HCT116 (cell line): ENCODE measurements at places on chromosomes 1 and 21. TPM values are rescaled to one million over a fixed set of nuclear protein-coding genes. Genes with fewer than 3 reads are reported as not detected.

DNA sequence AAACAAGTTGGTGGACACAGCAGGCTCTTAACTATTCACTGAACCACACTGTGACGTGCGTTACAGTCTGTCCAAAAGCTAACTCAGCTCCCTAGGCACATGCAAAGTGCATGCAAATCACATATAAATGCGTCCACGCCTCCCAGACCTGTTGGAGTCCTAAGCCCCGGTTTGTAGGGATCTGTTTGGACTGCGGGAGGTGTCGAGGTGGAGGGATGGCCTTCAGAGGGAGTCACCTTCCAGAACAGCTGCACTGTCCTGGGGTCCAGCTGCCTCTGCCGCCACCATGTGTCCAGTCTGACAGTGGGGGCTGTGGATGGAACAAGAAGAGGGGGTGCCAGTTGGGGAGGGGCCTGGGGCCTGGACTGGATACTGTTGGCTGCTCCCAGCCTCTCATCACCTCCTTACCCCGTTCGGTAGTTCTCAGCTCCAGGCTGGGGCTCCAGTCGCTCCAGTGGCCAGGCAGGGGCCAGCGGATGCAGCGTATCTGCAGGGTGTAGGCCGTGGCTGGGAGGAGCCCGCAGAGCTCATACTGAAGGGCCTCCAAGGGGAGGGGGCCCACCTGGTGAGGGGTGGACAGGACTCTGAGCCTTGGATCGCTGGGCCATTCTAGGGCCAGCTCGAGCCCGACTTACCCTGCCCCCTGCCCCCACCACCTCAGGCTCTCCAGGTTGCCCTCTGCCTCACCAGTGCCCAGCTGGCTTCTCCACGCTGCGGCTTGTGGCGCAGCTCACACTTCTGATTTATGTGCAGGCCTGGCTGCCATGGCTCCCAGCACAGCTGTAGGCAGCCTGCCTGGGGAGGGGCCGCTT lies 7.9 kb upstream of the MRPS15 start:
- H3K36me3 ChIP-seq: no peaks in the 10 kb centered on the region
- DNase-seq: no peak
- no peak overlapping the region for H3K4me3 ChIP-seq
- H3K27me3 ChIP-seq: no peaks in the 10 kb centered on the region

- no peak for DNase-seq
- H3K4me1 ChIP-seq: no peaks in the 10 kb centered on the region
- no peak overlapping the region for H3K4me3 ChIP-seq
Measured at GRCh38 chr1:157147906-157148700, 9.9 kb upstream of the ETV3 start.

GRCh38 chr1:182603646-182604174 lies 479 bp downstream of the RGS16 start:
- peaks cover 12% of the 10 kb centered on the region for H3K36me3 ChIP-seq
- no peaks in the 10 kb centered on the region for H3K27me3 ChIP-seq
- DNase-seq: no peak
- H3K4me3 ChIP-seq: peak overlapping the region; percentile 83
- H3K27ac ChIP-seq: no peak overlapping the region; the same call in 1 of the 2 replicates

DNA sequence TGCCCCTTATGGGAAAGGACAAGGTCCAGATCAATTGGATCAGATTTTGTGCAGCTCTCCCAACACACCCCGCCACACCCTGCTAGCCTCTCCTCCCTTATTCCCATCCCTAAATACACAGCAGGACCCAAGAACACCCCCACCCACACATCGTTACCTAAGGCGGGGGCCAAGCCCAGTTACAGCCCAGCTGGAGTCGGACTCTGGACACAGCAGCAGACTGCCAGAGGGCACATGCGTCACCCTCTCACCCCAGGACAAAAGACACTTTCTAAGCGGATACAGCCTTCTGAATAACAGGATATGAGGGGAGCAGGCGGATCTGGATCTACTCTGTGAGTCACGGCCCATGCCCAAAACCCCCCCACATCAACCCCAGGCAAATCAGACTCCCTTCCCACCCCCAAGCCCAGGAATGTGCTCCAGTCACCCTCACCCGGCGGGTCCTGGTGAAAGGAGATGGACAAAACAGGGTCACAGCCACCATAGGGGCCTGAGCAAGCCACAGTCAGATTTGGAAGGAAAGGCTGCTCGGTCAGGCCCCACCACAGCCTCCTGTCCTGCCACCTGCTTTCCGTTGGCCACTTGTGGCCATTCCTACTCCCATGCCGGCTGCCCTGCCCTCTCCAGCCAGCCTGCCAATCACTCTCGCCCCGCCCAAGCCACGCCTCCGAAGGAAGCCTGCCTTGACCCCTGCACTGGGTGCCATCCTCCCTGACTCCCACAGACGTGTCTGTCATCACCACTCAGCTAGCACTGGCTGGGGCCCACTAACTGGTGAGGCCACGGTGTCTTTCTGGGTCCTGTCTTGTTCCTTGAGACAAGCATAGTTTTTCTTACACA lies 4.0 kb downstream of the S100A16 start:
- H3K4me3 ChIP-seq: peak overlapping the region; percentile 59
- DNase-seq: peak; percentile 90
- no peaks in the 10 kb centered on the region for H3K27me3 ChIP-seq
- peaks cover 64% of the 10 kb centered on the region for H3K4me1 ChIP-seq
- peaks cover 3% of the 10 kb centered on the region; the same call in 1 of the 2 replicates for H3K36me3 ChIP-seq

- no peaks in the 10 kb centered on the region for H3K27me3 ChIP-seq
- DNase-seq: no peak
- H3K36me3 ChIP-seq: peaks cover 2% of the 10 kb centered on the region; the same call in 1 of the 2 replicates
- no peaks in the 10 kb centered on the region for H3K4me1 ChIP-seq
- no peak overlapping the region for H3K4me3 ChIP-seq
Measured at GRCh38 chr1:5936126-5936525, 56.1 kb downstream of the NPHP4 start.

GRCh38 chr1:168585937-168586336 lies 9.5 kb downstream of the XCL1 start:
- H3K36me3 ChIP-seq: no peaks in the 10 kb centered on the region
- H3K27me3 ChIP-seq: no peaks in the 10 kb centered on the region
- peaks cover 10% of the 10 kb centered on the region; the same call in 1 of the 2 replicates for H3K4me1 ChIP-seq
- H3K27ac ChIP-seq: no peak overlapping the region
- DNase-seq: no peak
- no peak overlapping the region for H3K4me3 ChIP-seq

GRCh38 chr1:26999440-26999987 lies 6.0 kb downstream of the TRNP1 start:
- peak overlapping the region; percentile 85 for H3K27ac ChIP-seq
- H3K27me3 ChIP-seq: no peaks in the 10 kb centered on the region
- H3K36me3 ChIP-seq: no peaks in the 10 kb centered on the region
- DNase-seq: peak; percentile 83

DNA sequence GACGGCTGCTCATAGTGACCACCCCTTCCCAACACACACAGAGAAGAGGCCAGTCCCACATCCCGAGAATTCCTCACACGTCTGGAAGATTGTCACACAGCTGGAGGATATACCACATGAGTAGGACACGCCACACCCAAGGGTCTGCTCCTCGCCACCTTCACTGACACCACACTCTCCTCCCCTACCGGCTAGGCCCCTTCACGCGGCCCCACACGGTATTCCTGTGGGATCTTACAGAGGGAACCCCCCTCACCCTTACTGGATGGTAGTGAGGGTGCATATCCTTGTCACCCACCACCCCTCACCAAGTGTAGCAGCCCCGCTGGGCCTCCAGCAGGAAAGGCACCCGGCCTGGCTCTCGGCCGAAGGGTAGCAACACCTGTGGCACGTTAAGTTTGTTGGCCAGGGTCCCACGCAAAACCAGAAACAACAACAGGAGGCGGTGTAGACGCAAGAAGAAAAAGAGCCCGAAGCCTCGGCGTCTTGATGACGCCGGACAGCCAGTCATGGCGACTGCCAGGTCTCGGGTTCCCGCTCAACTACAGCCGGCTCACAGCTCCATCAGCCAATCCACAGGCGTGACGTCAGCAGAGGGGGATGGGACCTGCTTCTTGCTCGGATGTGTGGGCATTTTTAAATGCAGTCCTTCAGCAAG lies at the start of gene NUP210L:
Gene NUP210L (minus strand): TSS at position 540 of the 658 bp plus-strand sequence.
- no peak within 1 kb of the TSS for H3K4me3 ChIP-seq
- no peak within 1 kb of the TSS for H3K27ac ChIP-seq
- peaks cover 11% of the 10 kb centered on the region for H3K36me3 ChIP-seq
- no peaks in the 10 kb centered on the region for H3K27me3 ChIP-seq

GRCh38 chr1:156655151-156655903 lies 13.4 kb downstream of the BCAN start:
- peaks cover 16% of the 10 kb centered on the region for H3K4me1 ChIP-seq
- peaks cover 23% of the 10 kb centered on the region for H3K36me3 ChIP-seq
- H3K27me3 ChIP-seq: no peaks in the 10 kb centered on the region

- H3K4me3 ChIP-seq: no peak overlapping the region
- DNase-seq: no peak
- H3K36me3 ChIP-seq: peaks cover 74% of the 10 kb centered on the region
- no peaks in the 10 kb centered on the region for H3K27me3 ChIP-seq
Measured at GRCh38 chr1:12005488-12006166, 13.7 kb upstream of the MIIP start.

GRCh38 chr1:60274422-60275290 lies 201.1 kb upstream of the C1orf87 start:
- DNase-seq: no peak
- no peaks in the 10 kb centered on the region for H3K27me3 ChIP-seq
- no peaks in the 10 kb centered on the region for H3K36me3 ChIP-seq
- no peak overlapping the region for H3K4me3 ChIP-seq

- no peak overlapping the region for H3K27ac ChIP-seq
- no peaks in the 10 kb centered on the region for H3K4me1 ChIP-seq
- no peaks in the 10 kb centered on the region for H3K36me3 ChIP-seq
- H3K4me3 ChIP-seq: no peak overlapping the region
Measured at GRCh38 chr1:184311580-184311979, 75.2 kb upstream of the C1orf21 start.

DNA sequence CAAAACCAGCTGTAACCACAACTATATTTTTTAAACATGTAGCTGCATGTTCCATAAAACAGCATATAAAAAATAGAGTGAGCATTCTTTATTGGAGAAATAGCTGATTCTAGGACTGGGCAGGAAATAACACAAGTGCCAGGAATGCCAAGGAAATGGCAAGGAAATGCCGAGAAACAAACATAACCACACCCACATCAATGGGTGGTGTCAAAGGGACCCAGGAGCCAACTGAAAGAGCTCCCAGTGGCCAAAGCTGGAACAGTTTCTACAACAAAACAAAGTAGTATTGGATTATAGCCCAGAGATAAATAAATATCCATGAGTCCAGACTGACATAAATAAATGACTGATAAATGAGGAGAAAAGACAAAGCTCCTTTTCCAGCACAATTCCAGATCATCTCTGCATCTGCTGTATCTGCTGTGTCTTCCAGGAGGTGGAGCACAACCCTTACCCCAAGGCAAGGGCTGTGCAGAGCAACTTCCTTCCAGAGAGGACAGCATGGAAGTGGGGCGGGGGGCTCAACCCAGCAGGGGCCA lies 28.1 kb downstream of the ADARB1 start:
- no peak overlapping the region; the same call in 1 of the 2 replicates for H3K27ac ChIP-seq
- peak; percentile 26 for DNase-seq
- H3K36me3 ChIP-seq: no peaks in the 10 kb centered on the region
- H3K4me1 ChIP-seq: peaks cover 21% of the 10 kb centered on the region

GRCh38 chr21:25338415-25338814 lies 268.9 kb downstream of the MRPL39 start:
- H3K4me1 ChIP-seq: no peaks in the 10 kb centered on the region
- no peak overlapping the region for H3K27ac ChIP-seq

DNA sequence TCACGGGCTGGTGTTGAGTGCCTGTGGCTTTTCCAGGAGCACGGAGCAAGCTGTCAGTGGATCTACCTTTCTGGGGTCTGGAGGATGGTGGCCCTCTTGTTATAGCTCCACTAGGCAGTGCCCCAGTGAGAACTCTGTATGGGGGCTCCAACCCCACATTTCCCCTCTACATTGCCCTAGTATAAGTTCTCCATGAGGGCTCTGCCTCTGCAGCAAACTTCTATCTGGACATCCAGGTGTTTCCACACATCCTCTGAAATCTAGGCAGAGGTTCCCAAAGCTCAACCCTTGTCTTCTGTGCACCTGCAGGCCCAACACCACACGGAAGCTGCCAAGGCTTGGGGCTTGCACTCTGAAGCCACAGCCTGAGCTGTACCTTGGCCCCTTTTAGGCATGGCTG lies 157.3 kb downstream of the MRPL39 start:
- no peak overlapping the region for H3K4me3 ChIP-seq
- H3K4me1 ChIP-seq: no peaks in the 10 kb centered on the region
- DNase-seq: no peak
- H3K36me3 ChIP-seq: no peaks in the 10 kb centered on the region

DNA sequence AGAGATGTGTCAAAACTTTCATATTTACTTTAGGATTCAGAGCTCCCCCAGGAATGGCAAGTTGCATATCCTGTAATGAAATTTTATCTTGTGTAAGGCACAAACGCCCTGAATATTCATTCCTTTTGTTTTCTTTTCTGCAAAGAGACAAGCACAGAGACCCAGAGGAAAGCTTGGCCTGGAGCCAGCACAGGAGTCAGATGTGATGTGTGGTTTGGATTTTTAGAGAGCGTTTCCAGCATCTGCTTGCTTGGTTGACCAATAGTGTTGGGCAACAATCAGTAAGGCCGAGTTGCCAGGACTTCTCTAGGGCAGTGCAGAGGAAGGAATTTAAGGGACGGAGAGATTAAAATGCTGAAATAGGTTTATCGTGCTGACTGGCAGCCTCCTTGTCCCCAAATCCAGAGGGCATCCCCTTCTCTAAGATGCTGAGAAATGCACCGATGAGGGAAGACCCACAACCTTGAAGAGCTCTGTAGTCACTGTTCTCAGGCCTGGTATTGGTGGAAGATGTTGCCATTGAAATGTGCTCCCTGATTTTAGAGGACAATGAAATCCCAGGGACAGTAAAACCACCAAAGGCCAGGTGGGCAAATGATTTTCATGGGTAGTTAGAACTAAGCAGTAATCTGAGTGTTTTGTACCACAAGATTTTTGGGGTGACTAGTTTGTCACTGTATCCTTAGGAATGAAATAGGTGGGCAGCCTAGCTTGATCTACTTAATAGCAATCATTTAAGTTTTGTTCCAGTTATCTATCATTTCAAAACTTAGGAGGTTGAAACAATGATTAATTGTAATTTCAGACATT lies 37.9 kb upstream of the RHOU start:
- H3K36me3 ChIP-seq: no peaks in the 10 kb centered on the region
- H3K4me3 ChIP-seq: no peak overlapping the region
- no peak for DNase-seq
- peaks cover 10% of the 10 kb centered on the region for H3K4me1 ChIP-seq
- no peak overlapping the region for H3K27ac ChIP-seq
- no peaks in the 10 kb centered on the region for H3K27me3 ChIP-seq

- peak within 1 kb of the TSS; percentile 65 for H3K4me3 ChIP-seq
- peak within 1 kb of the TSS; percentile 83 for H3K27ac ChIP-seq
- peaks cover 7% of the 10 kb centered on the region for H3K4me1 ChIP-seq
- no peaks in the 10 kb centered on the region for H3K36me3 ChIP-seq
Measured at GRCh38 chr21:45074048-45074817, at the start of gene ADARB1. Gene ADARB1 (plus strand): TSS chr21:45074580. CDS start chr21:45171657, 97,077 bp downstream.

Gene GPR37L1
- 0.10 TPM for total RNA-seq

Gene TFF2
- not detected for total RNA-seq

Gene LDLRAD2
- total RNA-seq: not detected

Gene CCDC181
- total RNA-seq: not detected

Gene PAPPA2
- total RNA-seq: not detected

Gene HSD11B1
- total RNA-seq: 0.27 TPM

Gene PRCC
- 78.1 TPM for total RNA-seq

Gene EDN2
- not detected for total RNA-seq

Gene TRIM67
- 0.02 TPM for total RNA-seq
